ENCODE measurements at places on chromosomes 6 and 20.

DNA sequence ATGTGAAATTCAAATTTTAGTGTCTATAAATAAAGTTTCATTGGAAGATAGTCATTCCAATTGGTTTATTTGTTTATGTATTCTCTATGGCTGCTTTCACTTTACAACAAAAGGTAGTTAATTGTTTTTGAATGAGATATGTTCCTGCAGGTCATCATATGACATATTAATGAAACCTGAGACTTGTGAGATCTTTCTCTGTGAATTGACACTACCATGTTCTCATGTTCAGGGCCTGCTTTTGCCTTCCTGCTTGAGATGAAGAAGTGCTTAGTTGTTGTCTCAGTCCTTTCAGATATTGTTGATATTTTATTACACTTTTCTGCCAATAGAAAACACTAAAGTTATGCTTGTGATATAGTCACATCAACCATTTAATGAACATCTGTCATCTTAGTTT lies 132.5 kb downstream of the UTRN start:
- DNase-seq = no peak

- DNase-seq = no peak
Measured at GRCh38 chr20:63497946-63498935, 642 bp downstream of the EEF1A2 start.

DNA sequence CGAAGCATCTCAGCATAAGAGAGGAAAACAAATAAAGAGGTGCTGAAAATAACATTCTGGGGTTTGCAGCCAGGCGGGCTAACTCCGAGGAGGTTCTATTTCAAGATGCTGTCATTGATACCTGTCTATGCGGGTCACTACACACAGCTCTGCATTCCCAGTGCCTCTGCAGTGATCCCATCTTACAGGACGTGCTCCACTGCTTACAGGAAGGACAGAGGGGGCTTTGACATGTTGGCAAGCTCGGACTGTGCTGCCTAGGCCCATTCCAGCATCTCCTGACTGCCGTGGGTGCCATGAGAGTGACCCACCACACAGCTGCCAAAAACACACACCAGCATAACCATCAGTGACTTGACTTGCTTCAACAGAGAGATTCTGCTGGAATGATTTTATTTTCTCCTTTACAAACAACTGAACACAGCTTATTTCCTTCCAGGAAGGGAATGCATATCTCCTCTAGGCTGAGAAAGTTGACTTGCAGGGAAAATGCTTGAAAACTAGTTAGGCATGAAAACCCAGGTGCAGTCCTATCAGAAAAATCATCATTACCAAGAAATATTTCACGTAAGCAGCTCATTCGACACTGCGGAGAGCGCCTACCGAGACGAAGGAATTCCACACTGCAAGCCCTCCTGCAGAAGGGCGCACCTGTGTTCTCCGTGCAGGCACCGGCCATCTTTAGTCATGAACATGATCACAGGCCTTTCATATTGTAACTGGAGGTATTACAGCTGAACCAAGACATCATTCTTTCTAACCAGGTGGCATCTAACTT lies 62.5 kb downstream of the RAMACL start:
- no peak for DNase-seq

DNA sequence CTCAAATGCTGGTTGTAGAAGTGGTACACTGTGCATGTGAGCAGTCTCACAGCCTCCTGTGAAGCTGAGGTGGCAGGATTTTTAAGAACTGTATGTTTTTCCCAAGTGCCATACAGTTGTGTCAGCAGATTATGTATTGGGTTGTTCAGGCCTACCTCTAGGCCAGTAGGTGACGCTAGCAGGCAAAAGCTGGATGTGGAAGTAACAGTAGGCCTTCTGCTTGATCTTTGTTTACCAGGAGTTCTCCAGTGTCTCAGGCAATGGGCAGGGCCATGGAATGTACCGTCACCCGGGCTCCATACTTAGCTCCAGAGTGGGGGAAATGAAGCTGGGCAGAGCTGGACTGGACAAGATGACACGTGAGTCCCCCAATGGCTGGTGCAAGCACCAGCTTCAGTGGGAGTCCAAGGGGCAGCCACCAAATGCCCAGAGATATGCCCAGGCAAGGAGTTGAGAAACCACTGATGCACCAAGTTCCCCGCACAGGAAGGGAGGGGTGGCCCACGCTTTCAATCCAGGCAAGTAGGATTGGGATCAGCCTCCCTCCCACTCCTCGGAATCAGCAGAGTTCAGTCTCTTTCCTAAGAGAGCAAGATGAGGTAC lies 289.7 kb downstream of the HTR1B start:
- no peak for DNase-seq

- DNase-seq = no peak
Measured at GRCh38 chr20:59340201-59340885, 39.9 kb downstream of the EDN3 start.

- no peak for DNase-seq
Measured at GRCh38 chr20:45407067-45407745, 883 bp upstream of the DBNDD2 start.

DNA sequence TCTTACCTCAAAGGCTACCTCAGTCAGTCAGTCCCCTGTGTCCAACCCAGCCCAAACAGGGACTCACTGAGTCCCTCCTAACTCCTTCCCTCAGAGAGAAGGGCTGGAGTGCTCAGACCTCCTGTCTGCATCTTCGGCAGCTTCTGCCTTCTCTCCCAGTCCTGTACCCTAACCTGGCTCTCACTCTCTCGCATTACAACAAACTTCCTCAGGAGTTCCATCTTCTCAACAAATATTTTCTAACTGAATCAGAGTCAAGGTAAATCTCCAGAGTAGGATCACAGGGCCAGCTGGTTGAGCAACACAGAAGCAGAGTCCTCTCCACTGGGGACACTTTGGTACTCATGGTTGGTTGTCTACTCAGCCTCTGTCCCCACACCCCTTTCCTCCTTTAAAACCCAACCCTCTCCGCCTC lies 92.3 kb downstream of the MRPL14 start:
- DNase-seq = no peak

DNA sequence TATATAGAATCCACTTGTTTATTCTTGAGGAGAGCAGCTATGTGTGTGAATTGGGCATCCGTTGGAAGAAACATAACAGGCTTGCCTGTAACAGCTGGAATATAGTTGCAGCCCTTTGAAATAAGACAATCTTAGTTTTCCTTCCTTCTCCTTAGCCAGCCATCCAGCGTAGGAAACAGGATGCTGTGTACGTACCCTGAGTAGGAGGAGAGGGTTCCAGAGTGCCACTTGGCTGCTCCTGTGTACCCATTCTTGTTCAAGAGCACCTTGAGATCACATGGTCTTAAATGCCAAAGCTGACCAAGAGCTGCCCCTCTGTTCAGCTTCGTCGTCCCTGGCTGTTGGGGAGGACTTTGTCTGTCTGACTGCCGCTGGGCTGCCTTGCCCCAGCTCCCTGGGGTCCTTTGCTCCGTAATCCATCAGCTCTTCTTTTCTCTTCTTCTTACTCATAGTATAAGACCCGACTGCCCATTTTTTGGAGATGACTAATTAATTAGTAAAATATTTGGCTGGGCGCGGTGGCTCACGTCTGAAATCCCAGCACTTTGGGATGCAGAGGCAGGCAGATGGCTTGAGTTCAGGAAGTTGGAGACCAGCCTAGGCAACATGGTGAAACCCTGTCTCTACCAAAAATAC lies 49.0 kb downstream of the RREB1 start:
- no peak for DNase-seq

- no peak for DNase-seq
Measured at GRCh38 chr6:27168586-27169443, 78.7 kb upstream of the PRSS16 start.

DNA sequence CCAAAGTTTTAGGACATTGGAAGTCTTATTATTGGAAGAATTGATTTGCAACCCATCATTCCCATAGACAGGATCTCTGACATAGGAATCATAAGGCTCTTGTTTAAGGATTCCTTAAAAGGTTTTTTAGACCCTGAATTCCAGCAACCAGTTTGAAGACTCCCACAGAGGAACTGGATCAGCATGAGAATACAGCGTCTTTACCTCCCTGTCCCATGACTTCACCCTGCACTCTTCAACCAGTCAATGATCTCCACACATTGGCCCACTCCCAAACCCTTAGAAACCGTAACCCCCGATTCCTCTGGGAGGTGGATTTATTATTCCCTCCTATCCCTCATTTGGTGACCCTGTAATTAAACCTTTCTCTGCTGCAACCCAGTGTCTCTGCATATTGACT lies 150.7 kb upstream of the PLCB4 start:
- no peak for DNase-seq

- DNase-seq = no peak
Measured at GRCh38 chr6:162971356-162971755, 243.6 kb downstream of the PACRG start.

GRCh38 chr20:35312318-35312717 lies 20.1 kb upstream of the FAM83C start:
- DNase-seq = no peak

- DNase-seq = no peak
Measured at GRCh38 chr6:43125555-43125954, 45.5 kb upstream of the SRF start.

- DNase-seq = no peak
Measured at GRCh38 chr6:158170656-158171081, 2.5 kb downstream of the GTF2H5 start.

- no peak for DNase-seq
Measured at GRCh38 chr20:20289331-20289730, 78.6 kb upstream of the INSM1 start.

DNA sequence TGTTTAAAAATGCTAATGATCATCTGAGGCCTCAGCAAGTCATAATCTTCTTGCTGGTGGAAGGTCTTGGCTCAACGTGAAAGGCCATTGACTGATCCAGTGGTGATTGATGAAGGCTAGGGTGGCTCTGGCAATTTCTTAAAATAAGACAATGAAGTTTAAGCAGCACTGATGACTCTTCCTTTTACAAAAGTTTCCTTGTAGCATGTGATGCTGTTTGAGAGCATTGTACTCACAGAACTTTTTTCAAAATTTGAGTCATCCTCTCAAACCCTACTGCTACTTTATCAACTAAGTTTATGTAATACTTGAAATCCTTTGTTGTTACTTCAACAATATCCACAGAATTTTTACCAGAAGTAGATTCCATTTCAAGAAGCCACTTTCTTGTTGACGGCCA lies 382.3 kb downstream of the ESR1 start:
- no peak for DNase-seq

DNA sequence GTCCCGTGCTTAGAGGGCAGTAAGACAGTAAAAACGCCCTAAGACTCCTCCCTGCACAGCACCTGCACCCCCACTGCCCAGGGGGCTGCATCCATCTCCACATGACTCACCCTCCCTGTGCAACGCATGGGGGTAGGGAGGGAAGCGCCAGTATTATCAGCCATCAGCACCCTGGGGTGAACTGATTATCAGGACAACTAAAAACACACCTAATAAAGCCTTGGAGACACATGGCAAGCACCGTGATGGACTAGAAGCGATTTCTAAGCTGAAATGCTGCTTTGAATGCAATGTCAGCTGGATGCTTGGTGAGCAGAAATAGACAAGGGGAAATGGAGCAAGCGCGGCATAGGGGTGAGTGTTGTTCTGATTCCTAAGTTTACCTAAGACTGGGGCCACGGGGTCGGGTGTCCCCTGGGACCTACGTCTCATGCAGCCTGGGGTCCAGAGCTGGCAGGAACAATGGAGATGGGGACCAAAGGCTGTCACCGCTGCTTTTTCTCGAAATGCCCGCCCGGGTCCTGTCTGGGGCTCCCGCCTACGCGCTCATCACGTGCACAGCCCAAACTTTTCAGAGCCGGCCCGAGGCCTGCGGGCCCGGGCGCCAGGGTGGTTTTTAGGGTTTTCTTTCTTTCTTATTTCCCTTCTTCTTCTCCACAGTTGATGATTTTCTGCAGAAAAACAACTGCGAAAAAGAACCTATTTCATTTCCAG lies 702 bp upstream of the TNFAIP3 start:
- DNase-seq = no peak

DNA sequence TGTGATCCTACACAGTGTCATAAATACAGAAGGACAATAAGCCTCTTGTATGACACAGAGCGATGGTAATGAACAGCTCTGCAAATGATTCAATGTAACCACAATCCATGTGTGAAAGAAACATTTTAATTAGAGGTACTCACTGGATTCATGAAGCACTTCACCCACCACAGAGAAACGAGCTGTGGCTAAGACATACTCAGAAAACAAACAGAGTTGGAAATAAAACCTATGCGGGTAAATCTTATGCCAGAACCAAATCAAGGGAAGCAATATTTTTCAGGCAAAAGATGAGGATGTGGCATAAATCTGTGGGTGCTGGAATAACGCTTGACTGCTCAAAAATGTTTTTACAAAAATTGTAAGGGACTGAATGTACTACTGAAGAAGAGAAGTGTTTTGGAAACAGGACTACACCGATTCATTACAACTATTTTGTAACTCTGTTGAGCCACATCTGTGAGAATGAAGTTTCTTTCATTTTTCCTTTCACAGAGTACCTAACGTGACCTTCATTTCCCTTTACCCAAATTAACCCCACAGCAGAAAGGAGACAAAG lies 112.1 kb downstream of the WDR27 start:
- no peak for DNase-seq

DNA sequence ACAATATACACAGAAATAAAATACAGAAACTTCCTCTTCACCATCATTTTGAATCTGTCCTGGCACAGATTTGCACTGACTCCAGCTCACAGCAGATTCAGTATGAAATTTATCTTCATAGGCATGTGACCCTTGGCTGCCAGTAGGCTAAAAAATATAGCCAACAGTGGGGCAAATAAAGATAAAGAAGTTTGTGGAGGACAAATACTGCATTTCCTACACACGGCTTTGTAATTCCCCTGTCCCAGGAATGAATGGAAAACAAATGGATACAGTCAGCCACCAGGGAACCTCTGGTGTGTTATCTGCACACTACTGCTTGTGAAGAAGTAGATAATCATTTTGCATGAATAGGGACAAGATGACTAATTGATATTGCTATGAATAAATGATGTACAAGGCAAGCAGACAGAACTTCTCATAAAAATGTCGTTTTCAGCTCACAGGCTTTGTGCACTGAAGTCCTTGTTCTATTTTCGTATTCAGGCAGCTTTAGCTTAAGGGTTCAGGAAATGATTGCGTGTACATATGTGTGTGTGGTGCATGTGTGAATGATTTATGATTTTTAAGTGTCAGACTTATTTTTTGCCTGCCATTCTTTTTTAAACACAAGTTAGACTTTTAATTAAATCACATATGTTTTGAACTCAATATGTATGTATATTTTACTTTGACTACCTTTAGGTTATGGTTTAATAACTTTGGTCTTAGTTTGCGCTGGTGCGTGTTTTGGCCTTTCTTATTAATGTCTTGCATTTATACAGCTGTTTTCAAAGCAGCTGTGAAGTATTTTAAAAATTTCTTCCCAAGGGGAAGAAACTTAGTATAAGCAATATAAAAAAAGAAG lies 543.8 kb upstream of the JAG1 start:
- no peak for DNase-seq
